Fibroblast of pulmonary artery (primary cell): ENCODE measurements at places on chromosomes 2 and 18.

DNA sequence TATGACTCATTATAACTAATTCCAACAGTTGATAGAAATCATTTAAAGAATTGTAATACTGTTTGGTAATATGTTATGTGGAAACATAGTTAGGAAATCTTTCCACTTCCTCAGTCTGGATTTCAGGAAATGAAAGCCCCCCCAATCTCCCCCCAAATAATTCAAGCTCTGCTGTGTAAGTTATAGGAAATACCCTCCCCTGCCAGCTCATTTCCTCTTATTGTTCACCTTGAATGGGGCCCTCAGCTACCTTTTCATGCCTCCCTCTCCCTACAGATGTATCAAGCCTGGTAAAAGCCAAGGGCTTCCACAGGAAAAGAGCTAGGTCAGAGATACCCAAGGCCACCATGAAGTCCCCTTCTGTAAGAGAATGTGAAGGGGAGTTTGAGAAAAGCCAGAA, 155.5 kb downstream of the CNTNAP5 start:
- DNase-seq: peak; percentile 68

DNA sequence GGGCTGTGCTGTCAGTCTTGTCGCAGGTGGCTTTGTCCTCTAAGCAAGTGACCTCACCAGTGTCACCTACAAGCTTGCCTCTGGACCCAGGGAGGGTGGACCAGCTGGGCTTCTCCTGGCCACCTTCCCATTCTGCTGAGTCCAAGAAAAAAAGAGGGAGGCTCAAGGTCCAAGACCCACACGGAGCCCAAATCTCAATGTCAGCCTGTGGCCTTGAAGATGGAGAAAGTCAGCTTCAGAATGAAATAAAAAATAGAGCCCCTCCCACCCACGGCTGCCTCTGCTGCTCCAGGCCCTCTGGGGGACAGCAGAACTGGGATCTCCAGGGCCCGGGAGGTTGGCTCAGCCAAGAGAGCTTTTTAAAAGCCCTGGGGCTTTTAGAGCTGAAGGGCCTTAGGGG, 145.9 kb downstream of the TNS1 start:
- no peak for DNase-seq

DNA sequence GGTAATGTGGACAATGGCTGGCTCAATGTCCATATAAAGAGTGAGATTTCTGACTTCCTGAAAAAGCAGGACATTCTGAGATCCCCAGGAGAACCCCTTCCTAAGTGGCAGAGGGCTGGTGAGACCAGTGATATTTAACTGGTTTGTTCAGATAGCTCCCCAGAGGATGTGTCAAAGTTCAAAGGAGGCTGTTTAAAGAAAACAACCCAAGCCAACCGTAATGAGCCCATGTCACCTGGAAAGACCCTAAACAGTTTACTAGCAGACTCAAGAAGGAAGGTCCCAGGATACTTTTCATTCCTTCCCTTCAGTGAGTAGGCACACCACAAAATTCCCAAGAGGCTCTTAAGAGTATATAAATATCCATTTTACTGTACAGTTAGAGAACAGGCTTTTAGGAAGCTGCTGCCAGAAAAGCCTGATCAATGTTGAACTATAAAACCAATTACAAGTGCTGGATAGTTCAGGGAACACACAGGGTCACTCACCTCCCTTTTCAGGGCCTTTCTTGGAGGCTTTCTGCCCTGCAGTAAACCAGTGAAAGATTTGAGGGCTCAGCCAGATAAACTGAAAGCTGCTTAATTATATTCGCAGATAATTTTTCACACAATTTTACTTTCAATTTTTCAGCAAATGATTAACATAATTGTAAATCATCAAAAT, 293.5 kb downstream of the ASXL3 start:
- DNase-seq: no peak

GRCh38 chr2:127605691-127606263, 40.2 kb upstream of the GPR17 start:
- no peak for DNase-seq

GRCh38 chr2:44941551-44942234, at the start of gene SIX3:
SIX3 (plus strand) TSS chr2:44941702; CDS start chr2:44942105, 403 bp downstream.
- DNase-seq: no peak

GRCh38 chr2:238601433-238602222, 174.9 kb downstream of the ASB1 start:
- peak; percentile 92 for DNase-seq

DNA sequence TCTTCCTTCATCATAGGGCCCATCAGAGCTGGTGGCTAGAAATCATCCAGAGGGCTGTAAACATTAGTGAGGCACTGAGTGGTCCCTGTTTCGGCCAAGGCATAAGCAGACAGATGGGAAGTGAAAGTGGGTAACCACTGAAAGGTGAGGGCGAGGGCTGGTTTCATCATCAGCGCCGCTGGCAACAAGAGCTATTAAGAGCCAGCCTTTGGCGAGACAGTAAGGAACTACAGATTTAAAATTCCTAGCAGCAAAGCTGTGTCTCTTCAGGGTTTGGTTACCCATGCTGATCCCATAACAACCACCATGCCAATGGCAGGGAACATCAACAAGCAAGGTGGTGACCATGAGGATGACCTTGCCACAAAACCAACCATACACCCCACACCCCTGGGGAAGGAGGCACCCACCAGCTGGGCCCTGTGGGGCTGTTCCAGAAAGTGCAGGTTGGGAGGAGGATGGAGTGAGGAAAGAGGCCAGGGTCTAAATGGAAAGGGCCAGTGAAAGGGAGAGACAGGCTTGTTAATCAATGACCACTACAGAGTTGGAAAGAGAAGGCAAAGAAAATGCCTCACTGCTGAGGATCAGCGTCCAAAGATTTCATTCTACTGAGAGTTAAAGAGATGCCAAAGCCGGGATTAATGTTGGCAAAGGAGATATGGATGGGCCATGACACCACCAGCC, 9.0 kb upstream of the SLC20A1 start:
- no peak for DNase-seq

- DNase-seq: peak; percentile 49
Observed at GRCh38 chr2:36452260-36452659, 96.7 kb downstream of the CRIM1 start.

DNA sequence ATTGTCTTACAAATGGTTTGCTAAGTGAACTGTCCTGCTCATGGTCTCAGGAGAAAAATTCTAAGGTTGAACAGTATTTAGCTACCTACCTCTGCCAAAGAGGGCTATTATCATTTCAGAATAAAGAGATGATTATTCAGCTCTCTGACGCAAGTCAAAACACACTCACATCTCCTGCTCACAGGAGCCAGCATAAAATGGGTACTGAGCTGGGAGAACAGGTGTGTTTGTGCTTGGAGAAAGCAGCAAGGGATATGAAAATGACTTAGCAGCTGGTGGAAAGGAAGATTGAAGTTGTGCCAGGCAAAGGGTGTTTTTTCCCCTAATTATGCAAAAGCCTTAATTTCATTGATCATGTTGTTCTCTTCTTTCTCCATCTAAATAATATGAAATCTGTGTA, 47.3 kb upstream of the TANK start:
- no peak for DNase-seq

DNA sequence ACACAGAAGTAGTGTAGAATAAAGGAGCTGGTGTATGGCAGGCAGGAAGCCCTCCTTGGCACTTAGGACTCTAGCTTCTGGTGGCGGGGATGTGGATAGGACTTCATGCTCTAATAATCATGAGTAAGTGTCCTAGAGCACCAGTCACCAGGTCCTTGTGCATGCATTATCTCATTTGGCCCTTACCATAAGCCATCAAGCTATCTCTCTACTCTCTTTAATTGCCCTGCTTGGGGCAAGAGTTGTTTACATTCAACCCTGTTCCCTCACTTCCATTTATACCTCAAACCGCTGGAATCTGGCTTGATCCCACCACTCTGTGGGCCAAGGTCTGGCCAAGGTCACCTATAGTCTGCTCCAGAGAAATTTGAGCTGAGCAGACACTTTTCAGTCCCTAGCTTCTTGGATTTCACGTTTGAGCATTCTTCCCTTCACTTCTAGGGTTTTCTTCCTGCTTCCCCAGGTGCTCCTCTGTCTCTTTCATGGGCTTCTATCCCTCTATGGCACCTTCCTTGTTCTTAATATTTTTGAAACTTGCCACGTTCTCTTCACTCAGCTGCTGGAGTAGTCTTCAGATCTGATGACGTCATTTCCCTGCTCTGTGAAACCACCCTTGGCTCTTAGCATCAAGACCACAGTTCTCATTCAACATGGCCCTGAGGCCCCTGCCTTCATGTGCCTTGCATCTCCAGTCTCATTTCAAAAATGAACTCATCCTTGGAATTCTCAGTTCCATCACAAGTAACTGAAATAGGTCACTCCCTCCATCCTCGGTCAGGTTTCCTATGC, 94.9 kb upstream of the GATA6 start:
- no peak for DNase-seq

- DNase-seq: no peak
Observed at GRCh38 chr2:217086038-217086522, 226.2 kb upstream of the TNP1 start.

DNA sequence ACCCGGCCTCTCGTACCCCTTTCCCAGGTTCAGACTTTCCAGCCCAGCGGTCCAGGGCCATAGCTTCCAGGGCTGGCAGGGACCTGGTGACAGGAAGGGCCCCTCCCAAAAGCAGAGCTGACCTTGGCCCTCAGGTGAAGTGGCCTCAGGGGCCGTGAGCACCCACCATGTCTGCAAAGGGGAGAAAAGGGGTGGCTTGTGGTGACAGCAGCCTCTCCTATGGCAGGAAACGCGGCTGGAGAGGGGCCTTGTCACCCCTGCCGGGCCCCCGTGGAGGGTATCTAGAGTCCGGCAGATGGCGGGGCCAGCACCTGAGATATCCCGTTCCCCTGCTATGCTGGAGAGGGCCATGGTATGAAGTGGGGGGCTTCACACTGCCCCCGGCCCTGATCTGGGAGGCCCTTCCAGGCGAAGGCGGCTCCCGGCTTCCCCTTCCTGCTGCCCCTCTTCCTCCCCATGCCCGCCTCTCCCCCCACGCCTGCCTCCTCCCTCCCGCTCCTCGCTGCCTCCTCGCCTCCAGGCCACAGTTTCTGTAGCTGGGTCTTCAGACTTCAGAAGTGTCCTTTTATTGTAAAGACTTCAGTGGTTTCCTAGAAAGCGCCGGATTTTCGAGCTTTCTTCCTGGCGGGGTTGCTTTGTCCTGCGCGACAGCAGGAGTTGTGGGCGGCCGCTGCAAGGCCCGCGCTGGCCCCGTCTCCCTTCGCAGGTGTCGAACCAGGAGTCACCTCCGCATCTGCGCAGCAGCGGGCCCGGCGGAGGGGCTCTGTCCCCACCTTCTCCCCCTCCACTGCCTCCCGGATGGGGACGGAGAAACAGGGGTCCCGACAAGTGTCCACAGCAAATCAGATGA, 240.5 kb upstream of the MYT1L start:
- DNase-seq: no peak

- DNase-seq: no peak
Observed at GRCh38 chr2:16248571-16249105, 308.3 kb downstream of the MYCN start.

DNA sequence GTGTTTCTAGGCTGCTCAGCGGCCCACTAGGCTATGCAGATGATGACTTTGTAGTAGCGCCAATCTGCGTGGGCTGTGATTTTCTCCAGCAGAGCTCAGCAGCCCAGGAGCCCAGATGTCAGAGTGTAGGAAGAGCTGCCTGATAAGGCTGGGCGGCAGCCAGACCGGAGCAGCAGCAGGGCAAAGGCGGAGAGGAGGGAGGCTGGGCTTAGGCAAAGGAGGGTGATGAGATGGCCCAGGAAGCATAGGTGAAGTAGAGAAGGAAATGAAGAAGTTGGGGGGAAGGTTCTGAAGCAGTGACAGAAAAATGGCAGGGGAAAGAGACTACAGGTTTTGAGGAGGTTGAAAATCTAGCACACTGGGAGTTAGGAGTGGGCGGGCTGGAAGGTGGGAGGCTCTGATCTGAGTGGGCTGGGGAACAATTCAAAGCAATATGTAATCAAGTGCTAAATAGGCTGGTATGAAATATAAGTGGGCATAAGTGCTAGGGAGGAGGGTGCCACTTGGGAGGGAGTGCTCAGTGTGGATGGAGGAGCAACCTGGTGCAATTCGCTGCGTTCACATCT, 50.6 kb upstream of the STPG4 start:
- DNase-seq: peak; percentile 63

- no peak for DNase-seq
Observed at GRCh38 chr2:3487028-3487425, 32.3 kb downstream of the ADI1 start.

DNA sequence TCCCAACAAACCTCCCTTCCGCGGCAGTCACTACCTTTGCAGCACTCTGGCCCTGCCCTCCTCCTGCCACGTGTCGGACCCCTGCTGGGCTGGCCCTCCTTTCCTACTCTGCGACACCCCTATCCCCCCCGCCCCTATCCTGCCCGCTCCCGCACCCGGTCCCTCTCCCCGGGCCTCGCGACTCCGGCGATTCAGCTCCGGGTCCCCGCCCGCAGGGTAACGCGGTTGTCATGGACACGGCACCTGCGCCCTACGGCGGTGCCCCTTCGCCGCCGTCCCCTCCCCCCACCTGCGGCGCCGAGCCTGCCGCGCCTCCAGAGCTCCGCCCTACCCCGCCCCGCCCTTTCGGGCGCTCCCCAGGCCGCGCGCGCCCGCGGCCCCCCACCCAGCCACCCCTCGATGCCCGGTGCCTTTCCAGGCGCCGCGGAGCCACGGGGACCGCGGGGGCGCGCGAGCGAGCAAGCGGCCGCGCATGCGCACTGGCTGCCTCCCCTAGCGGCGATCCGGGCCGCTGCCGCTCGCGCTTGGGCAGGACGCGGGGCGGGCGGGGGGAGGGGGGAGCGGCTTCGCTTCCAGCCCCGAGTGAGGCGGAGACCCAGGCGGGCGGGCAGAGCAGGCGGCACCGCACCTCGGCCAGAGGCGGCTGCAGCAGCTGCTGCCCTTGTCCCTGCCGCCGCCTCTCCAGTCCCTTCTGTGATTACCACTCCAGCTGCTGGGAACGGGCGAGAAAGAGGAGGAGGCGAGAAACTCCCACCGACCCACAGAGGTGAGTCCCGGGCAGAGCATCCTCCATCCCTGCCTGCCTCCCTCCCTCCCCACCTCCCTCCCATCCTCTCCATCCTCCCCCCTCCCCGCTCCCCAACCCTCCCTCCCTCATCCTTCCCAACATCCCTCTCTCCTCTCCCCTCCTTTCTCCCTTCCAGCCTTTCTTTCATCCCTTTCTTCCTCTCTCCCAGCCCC, at the start of gene CTNNA2:
Gene CTNNA2 (plus strand): TSS at position 610 of the 960 bp plus-strand sequence.
- DNase-seq: peak; percentile 2

DNA sequence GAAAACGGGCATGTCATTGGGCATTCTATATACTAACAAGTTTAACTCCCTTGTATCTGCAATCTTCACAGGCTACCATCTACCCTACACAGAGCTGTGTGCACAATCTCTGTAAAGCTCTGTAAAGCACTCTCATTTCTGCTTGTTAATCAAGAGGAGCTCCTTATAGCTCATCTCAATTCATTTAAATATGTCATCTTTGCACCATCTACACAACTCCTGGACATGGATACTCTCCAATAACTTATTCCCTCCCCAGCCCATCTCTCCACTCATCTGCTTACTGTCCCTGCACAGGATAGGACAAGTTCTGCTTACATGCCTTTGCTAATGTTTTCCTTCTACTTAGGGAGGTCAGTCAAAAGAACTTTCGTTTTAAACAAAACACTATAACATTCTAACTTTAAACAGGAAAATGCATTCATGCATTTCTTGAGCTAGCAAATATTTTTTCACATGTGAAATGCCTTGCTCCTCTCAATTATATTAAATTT, 61.4 kb downstream of the DPP4 start:
- no peak for DNase-seq

- DNase-seq: peak; percentile 20
Observed at GRCh38 chr2:71609441-71609840, 156.1 kb downstream of the DYSF start.
